ENCODE measurements at places on chromosomes 7 and 10.

DNA sequence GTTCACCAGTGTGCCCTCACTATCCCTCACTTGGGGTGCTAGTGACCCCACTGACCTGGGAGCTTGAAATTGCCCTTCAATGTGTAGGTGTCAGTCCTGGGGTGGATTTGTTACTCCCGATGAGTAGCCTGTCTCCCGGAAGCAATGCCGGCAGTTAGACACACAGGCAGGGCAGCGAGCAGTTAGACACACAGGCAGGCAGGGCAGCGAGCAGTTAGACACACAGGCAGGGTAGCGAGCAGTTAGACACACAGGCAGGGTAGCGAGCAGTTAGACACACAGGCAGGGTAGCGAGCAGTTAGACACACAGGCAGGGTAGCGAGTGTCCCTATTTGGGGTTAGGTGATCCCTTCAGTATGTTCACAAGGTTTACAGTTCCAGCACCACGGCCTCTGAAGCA, 44.0 kb downstream of the VWA2 start:
- DNase-seq, result no peak

GRCh38 chr7:43645699-43646226, 62.9 kb downstream of the STK17A start:
- no peak for DNase-seq

GRCh38 chr7:150411606-150412005, 32.5 kb downstream of the ZNF775 start:
- no peak for DNase-seq

DNA sequence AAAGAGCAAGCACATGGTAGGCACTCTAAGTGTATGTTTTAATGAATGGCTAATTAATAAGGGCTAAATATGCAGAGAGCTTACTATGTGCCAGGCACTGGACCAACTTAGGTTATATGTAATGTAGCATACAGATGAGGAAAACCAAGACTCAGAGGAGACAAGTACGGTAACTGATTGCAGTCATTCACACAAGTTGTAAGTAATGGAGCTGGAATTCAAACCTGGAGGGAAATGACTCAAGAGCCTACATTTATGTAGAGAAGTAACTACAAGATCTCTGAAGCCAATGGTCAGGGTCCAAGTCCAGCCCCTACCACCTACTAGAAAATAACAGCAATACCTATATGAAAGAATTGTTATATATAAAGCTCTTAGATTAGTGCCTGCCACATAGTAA, 97.3 kb upstream of the KCNIP2 start:
- DNase-seq, result no peak

DNA sequence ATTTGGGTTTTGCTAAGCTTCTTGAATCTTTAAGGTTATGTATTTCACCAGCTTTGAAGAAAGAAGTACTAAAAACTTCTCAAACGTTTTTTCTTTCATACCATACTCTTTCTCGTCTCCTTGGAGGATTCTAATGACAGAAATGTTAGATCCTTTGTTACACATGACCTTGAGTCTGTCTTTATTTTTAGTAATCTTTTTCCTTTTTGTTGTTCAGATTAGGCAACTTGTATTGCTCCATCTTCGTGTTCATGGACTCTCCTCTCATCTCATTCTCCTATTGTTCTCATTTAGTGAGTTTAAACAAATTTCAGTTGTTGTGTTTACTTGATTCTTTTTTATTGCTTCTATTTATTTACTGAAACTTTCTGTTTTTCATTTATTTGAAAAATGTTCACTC, 73.7 kb downstream of the WDFY4 start:
- no peak for DNase-seq
